Activated T-helper 1 cell treated with anti-CD3 and anti-CD28 coated beads, Interleukin-12 subunit alpha, Interleukin-12 subunit beta, Interleukin-2, Interleukin-4 antibody, amounts not matched to agents 30 ng/mL and 10 ng/mL and 1 ng/mL, durations not matched to agents 14 hours and 24 hours and 36 hours (primary cell): ENCODE measurements at places on chromosomes 1 and 21.

- DNase-seq = no peak
Observed at GRCh38 chr1:104706631-104707147, 957.0 kb downstream of the AMY1C start.

- DNase-seq = no peak
Observed at GRCh38 chr1:166017395-166017794, 149.4 kb downstream of the FAM78B start.

DNA sequence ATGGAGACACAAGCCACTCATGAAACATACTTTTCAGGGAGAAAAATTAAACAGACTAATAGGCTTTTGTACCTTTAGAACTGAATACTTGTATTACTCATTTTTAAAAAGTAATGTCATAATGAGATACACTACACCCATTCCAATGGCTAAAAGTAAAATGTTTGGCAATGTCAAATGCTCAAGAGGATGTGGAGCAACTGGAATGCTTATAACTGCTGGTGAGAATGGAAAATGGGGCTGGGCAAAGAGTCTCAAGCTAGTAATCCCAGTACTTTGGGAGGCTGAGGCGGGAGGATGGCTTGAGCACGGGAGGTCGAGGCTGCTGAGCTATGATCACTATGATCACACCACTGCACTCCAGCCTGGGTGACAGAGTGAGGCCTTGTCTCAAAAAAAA lies 86.3 kb downstream of the NKAIN1 start:
- no peak for DNase-seq

DNA sequence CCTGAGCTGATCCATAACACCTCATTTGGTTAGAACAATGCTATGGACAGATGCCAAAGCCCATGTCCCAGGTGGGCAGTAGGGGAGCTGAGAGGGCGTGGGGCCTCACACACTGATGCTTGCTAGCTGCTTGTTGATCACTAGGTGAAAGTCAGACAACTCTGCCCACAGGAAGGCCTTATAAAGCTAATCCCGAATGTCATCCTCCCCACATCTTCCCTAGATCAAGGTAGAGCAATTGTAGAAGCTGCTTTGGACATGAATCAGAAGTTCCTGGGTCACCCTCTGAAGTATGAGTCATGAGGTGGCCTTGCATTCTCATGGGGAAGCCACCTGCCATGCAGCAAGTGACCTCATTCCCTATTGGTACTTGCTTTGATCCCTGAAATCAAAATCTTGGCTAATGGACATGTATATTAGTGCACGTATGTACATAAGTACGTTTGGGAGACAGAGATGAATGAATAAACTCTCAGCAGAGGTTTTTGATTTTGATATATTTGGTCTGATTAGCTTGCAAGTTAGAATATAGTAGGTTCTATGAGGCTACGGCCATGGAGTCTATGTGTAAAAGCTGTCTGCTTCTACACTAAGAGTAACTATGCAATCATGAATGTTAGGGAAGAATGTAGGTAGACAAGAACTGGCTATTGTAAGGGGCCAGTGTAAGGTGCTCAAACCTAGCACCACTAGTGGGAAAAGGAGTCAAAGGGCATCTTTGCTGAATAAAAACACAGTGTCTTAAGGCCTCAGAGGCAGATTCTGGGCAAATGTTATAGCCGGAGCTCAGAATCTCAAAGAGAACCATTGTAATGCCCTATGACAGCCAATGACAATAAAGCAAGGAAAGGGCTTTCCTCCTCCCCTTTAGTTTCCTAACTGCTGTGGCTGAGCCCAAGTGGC lies 52.6 kb downstream of the ABCA4 start:
- no peak for DNase-seq

- DNase-seq = no peak
Observed at GRCh38 chr1:154416471-154417337, 11.6 kb downstream of the IL6R start.

DNA sequence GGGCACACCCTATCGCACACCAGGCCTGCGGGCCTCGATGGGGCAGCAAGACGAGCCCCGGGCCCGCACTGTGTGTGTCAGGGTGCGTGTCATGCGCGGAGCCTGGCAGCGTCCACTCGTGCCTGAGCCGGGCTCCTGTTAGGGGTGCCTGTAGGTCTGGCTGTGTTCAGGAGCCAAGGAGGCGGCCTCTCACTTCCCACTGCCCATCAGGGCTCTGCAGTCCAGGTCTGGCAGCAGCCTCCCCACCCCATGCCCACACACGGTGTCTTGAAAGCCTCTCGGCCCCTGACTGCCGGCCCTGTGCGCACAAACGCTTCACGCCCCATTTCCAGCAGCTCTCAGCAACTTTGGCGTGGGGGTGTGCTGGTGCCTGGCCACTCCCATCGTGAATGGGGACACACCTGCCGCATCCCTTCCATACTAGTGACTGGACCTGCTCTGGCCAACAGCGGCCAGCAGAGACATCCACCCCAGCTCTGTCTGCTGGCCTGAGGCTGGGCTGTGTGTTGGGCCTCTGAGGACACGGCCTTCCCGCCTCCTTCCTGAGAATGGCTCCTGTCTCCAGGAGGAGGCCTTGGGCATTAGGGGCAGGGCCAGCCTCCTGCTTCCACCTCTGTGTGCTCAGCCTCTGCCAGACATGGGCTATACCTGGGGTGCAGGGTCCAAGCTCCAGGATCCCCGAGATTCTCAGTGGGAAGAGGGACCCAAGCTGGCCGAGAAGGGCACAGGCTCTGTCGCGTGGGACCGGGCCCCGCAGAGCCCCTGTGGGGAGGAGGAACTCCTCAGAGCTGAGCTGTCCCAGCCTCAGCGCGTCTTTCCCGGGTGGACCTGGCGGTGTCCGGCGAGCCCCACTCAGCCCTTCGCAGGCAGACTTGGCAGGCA lies 41.8 kb upstream of the ACTRT2 start:
- no peak for DNase-seq

DNA sequence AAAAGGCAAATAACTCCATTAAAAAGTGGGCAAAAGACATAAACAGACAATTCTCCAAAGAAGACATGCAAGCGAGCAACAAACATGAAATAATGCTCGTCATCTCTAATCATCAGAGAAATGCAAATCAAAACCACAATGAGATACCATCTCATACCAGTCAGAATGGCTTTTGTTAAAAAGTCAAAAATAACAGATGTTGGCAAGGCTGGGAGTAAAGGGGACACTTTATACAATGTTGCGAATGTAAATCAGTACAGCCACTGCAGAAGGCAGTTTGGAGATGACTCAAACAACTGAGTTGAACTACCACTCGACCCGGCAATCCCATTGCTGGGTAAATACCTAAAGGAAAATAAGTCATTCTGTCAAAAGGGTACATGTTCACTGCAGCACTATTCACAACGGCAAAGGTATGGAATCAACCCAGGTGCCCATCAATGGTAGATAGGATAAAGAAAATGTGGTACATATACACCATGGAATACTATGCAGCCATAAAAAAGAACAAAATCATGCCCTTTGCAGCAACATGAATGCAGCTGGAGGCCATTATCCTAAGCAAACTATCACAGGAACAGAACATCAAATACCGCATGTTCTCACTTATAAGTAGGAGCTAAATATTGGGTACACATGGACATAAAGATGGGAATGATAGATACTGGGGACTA lies 25.9 kb downstream of the TSPAN2 start:
- no peak for DNase-seq

GRCh38 chr21:38340131-38340530 lies 83.3 kb downstream of the KCNJ15 start:
- DNase-seq = no peak

DNA sequence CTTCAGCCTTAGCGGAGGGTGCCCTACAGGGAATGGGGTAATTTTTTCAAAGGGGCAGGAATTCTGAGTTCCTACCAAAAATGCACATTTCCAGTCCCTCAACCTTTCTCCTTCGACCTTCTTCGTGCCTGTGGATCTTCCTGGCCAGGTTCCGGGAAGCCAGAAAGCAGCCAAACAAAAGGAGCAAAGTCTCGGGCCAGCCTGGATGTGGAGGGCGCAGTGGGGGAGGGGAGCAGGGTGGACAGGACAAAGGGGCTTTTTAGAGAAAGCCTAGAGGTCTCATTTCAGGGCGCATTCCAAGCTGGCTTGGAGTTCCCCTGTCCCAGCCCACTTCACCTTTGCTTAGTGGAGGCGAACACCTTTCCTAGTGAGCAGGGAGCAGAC lies 2.9 kb upstream of the INAVA start:
- no peak for DNase-seq
